Activated CD8-positive, alpha-beta T cell treated with anti-CD3 and anti-CD28 coated beads for 36 hours (primary cell): ENCODE measurements at places on chromosomes 16 and 17. TPM values are rescaled to one million over a fixed set of nuclear protein-coding genes. Genes with fewer than 3 reads are reported as not detected.

DNA sequence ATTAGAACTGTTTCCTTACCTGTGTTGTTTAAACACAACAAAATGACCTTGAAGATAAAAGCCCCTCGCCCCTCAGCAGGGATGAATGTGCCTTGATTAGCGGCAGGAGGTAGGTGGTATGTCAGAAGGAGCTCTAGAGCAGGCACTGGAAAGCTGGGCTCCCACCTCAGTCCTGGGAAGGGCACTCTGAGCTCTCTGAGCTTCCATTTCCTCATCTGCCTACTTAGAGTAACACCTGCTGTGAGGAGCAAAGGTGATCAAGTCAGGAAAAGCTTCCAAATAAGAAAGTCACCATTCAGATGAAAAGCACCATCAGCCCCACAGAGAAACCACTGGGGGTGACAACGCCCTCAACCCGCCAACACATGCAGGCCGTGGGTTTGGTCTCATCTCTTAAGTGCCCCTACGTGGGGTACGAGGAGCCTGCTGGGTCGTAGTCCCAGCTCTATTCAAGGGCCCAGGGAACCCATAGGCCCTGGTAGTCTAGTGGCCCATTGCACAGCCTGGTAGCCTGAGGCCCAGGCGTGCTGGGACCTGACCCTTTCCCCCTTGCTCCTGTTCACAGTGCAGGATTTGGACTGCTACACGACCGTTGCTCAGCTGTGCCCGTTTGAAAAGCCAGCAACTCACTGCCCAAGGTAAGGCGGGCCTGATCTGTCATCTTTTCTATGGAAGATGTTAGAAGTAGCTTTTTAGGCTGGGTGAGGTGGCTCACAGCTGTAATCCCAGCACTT is 57.3 kb downstream of the CRISPLD2 start:
- DNase-seq: no peak

DNA sequence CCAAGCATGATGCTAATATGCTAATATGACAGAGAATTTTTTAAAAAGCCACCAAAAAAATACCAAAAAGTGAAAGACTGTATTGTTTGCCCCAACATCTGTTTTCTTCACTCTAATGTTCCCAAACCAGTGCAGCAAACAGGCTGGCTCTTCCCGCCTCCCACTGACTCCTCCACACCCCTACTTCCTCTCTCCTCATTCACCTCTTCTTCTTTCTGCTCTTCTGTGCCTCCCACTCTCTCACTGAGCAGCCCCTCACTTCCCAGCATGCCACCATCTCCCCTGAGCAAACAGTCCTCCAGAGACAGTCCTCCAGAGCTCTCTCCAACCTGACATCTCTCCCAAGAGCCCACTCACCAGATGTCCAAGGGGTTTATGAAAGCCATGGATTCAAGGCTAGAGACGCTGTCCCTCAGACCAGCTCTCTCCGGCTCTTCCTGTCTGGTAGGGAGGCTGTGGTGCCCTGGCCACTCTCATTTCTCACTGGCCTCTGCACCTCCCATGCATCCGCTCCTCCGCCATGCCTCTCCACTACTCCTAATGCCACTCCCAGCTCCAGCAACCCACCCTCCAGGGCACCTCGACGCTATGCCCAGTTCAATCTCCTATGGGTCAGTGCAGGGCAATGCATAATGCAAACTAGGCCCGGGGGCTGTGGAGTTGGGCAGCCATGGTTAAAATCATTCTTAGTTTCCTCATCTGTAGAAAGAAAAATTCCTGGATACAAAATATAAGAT is 52.9 kb downstream of the ANKRD11 start:
- DNase-seq: no peak

- DNase-seq: no peak
Measured at GRCh38 chr16:89113661-89114060, 20.0 kb downstream of the ACSF3 start.

GRCh38 chr16:73232555-73233328 is 184.8 kb upstream of the ZFHX3 start:
- no peak for DNase-seq

DNA sequence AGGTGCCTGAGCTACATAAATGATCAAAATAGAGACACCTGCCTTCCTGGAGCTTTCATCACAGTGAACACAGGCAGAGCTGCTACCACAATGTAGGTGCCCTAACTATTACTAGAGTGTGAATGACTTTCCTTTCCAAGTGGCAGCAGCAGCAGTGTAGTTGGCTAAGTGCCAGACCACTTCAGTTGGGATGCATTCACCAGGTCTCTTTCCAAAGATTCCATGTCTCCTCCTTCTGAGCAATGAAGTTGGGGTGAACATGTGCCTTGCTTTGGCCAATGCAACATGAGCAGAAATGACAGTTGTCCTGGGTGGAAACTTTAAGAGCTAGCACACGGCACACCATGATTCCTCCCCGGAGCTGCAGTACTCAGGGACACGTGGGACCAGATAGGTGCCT is 23.3 kb upstream of the CACNG4 start:
- DNase-seq: no peak

DNA sequence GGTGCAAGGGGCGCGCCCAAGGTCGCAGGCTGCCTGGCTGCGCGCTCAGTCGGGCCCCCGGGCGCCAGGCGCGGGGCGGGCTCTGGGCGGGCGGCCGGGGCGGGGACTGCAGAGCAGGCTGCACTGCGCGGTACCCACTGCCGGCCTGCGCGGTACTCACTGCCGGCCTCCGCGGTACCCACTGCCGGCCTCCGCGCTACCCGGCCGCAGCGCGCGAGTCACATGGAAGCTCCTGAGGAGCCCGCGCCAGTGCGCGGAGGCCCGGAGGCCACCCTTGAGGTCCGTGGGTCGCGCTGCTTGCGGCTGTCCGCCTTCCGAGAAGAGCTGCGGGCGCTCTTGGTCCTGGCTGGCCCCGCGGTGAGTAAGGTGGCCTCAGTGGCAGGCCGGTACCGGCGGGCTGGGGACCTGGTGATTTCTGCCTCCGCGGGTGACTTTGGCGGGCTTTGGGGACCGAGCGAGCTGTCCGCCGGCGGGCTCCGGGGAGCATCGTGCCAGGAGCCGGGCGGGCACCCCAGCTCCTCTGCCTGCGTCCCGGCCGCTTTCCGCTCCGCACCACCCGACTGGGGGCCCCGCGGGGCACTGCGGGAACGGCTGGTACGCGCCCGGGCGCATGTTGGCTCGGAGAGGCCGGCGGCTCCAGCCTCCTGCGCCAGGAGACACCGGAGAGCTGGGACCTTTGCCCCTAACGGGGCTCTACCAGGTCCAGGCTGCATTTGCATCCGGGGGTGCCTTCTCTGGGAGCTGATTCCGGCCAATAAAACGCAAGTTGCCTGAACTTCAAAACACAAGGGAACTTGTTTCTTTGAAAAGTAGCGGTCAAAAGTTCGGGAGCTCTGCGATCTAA is at the start of gene SLC47A1:
Gene SLC47A1 (plus strand): TSS at position 137 of the 844 bp plus-strand sequence. CDS start 86 bp downstream, at position 223.
- DNase-seq: peak; percentile 11

DNA sequence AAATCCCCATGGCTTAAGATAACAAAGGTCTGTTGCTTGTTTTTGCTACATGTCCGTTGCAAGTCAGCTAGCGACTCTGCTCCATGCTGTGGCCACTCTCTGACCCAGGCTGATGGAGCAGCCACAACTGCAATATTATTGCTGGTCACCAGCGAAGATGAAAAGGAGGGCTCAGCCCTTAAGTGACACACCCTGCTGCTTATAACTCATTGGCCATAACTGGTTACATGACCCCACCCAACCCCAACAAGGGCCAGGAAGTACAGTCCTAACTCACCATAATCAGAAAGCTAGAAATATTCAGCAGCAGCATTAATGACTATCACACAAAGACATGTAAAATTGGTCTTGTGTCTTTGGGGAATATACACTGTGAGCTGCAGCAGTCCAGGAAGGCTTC is 224.3 kb downstream of the SOX9 start:
- DNase-seq: no peak

DNA sequence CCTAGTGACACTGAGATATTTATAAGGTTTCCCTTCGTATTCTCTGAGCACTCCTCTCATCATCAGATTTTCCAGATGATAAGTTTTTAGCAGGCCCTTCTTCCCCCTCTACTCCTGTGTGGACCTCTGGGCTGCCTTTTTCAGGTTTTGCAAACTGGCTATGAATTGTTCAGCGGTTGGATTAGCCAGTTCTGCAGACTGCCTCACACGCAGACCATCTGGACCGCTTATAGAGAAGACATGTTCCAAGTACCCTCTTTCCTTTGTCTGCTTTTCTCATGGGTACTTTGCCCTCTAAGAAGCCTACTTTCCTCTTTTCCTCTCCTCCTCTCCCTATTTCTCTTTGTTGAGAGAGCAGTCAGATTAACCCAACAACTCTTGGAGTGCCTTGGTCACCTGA is 111.6 kb downstream of the GRIN2A start:
- DNase-seq: no peak

Gene PRSS36
- 0.18 TPM for total RNA-seq

Gene UNC13D
- total RNA-seq: 144 TPM
